CD4-positive, alpha-beta memory T cell (primary cell): ENCODE measurements at places on chromosomes 5 and 9. TPM values are rescaled to one million over a fixed set of nuclear protein-coding genes. Genes with fewer than 3 reads are reported as not detected.

RAB14 gene
- total RNA-seq: 68.1 TPM

SPAG8 gene
- total RNA-seq: 5.6 TPM

DNA sequence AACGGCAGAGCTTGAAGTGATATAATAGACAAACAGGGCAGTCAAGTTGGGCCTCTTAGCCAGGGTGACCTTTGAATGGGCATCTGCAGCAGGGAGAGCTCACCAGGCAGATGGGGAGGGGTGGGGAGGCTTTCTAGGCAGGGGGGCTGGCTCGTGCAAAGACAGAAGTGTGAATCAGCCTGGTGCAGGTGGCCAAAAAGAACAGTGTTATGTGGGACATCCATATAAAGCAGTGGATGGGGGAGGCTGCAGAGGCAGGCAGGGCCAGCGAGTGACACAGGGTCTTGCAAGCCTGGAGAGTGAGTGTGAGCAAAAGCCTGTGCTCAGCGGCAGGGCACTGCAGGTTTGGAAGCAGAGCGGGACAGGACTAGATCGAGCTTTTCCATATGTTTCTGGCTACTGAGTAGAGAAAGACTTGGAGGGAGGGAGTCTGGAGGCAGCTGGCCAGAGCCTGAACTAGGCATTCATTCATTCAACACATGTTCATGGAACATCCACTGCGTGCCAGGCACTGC, 14.2 kb upstream of the TTLL11 start:
- no peak overlapping the region for H3K4me3 ChIP-seq
- no peaks in the 10 kb centered on the region for H3K36me3 ChIP-seq
- H3K27me3 ChIP-seq: no peaks in the 10 kb centered on the region
- no peak overlapping the region for H3K27ac ChIP-seq
- DNase-seq: no peak

DNA sequence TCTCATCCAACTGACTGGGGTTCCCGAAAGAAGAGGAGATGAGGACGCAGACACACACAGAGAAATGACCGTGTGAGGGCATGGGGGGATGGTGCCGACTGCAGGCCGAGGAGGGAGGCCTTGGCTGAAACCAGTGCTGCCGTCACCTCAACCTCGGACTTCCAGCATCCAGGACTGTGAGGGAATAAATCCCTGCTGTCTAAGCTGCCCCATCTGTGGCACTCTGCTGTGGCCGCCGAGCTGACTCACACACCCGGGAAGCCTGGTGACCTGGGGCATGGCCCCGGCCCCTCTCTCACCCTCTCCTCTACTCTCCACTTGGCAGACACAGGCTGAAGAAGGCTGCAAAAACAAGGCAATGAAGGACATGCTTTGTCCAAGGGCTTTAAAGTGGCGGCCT, 4.4 kb upstream of the COL5A1 start:
- no peaks in the 10 kb centered on the region for H3K36me3 ChIP-seq
- H3K27me3 ChIP-seq: no peaks in the 10 kb centered on the region
- H3K27ac ChIP-seq: no peak overlapping the region
- no peak overlapping the region for H3K4me3 ChIP-seq
- no peaks in the 10 kb centered on the region for H3K4me1 ChIP-seq

DNA sequence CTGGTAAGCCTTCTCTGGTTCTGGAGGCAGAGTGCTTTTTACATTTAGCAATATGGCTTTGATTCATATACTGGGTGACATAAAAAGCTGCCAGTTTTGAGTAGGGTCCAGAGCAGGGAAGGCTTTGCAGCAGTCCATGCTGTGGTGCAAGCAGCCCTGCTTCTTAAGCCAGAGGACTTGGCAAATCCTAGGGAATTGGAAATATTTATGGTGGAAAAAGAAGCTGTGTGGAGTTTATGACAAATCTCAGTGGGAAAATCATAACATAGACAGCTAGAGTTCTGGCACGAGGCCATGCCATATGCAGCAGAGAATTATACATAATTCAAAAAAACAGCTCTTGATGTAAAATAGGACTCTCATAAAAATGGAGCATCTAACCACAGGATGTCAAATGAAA, 536.4 kb downstream of the RASEF start:
- no peak for DNase-seq
- H3K36me3 ChIP-seq: no peaks in the 10 kb centered on the region
- H3K4me3 ChIP-seq: no peak overlapping the region

DNA sequence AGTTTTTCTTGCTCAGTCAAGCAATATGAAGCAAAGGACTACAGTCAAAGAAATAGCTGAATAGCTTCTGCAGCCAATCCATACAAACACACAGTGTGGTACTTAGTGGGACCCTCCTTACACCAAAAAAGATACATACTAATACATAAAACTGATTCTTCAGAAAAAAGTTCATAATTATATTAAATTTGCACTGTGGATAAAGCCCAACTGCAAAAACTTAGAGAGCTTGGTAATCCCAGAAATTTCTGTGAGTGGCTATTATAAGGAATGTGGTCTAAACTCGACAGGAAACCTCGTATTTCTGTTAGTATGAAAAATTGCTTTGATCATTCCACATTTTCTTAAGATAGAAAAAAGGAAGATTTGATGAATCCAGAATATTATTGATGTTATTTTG, 245.4 kb downstream of the FBXL17 start:
- no peaks in the 10 kb centered on the region for H3K4me1 ChIP-seq
- H3K27ac ChIP-seq: no peak overlapping the region
- H3K27me3 ChIP-seq: no peaks in the 10 kb centered on the region
- DNase-seq: no peak
- H3K4me3 ChIP-seq: no peak overlapping the region

GFI1B gene
- total RNA-seq: not detected

- H3K36me3 ChIP-seq: no peaks in the 10 kb centered on the region
- no peaks in the 10 kb centered on the region for H3K4me1 ChIP-seq
- H3K4me3 ChIP-seq: no peak overlapping the region
- no peak for DNase-seq
These were observed 64.3 kb downstream of the DTWD2 start for GRCh38 chr5:118924006-118924389.

DNA sequence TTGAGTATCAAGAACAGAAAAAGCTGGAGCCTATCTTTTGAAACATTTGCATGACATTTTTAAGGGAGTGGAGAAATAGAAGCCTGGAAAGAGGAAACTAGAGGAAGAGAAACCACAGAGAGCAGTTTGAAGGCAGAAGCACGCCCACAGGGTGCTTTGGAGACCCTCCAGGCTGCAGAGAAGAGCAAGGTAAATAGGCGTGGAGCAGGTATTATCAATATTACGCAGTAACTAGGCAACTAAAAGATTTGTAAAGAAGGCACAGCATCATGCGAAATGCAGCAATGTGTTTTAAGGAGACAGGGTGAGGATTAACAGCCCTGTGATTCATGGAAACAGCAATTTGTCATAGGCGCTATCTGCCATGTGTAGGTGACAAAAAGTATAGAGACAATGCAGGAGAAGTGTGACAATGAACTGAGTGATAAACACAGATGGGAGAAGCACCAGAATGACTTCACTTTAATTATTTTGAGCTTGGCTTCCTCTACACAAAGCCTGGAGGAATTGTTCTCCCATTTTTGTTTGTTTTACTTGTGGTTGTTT, 281.2 kb downstream of the BRINP1 start:
- no peaks in the 10 kb centered on the region for H3K27me3 ChIP-seq
- no peak for DNase-seq
- no peak overlapping the region for H3K4me3 ChIP-seq
- no peak overlapping the region for H3K27ac ChIP-seq

ZBTB6 gene
- total RNA-seq: 20.5 TPM

GRCh38 chr5:142669477-142669876, 16.4 kb downstream of the FGF1 start:
- no peaks in the 10 kb centered on the region for H3K27me3 ChIP-seq
- H3K27ac ChIP-seq: no peak overlapping the region
- no peaks in the 10 kb centered on the region for H3K36me3 ChIP-seq
- no peak overlapping the region for H3K4me3 ChIP-seq
